Mesangial cell (primary cell): ENCODE measurements at places on chromosomes 11 and 22. TPM values are rescaled to one million over a fixed set of nuclear protein-coding genes. Genes with fewer than 3 reads are reported as not detected.

APOL1 gene
- total RNA-seq, result 4.1 and 20.2 TPM in 2 replicates

OR5A1 gene
- not detected in 2 replicates for total RNA-seq

JAM3 gene
- 23.5 and 31.1 TPM in 2 replicates for total RNA-seq

PGA5 gene
- not detected in 2 replicates for total RNA-seq

GPHA2 gene
- total RNA-seq, result not detected in 2 replicates

TMEM151A gene
- total RNA-seq, result 0.16 and 17.6 TPM in 2 replicates
